Natural killer cell (primary cell): ENCODE measurements at places on chromosomes 3 and 15.

- no peak for DNase-seq
Measured at GRCh38 chr3:161403251-161403650, 31.9 kb upstream of the SPTSSB start.

GRCh38 chr3:113968986-113969385 lies 21.2 kb downstream of the ZDHHC23 start:
- DNase-seq, result no peak

- no peak for DNase-seq
Measured at GRCh38 chr3:72313308-72313707, 528.4 kb upstream of the PROK2 start.

- DNase-seq, result no peak
Measured at GRCh38 chr3:42228796-42229195, 37.2 kb downstream of the CCK start.
